NCI-H82 (cell line): ENCODE measurements at places on chromosomes 4 and X.
A peak's percentile ranks its signal among the peaks of the same experiment; 100 is the strongest.

GRCh38 chr4:69156913-69157312 is 57.6 kb downstream of the UGT2B11 start:
- peak; percentile 26 for DNase-seq

DNA sequence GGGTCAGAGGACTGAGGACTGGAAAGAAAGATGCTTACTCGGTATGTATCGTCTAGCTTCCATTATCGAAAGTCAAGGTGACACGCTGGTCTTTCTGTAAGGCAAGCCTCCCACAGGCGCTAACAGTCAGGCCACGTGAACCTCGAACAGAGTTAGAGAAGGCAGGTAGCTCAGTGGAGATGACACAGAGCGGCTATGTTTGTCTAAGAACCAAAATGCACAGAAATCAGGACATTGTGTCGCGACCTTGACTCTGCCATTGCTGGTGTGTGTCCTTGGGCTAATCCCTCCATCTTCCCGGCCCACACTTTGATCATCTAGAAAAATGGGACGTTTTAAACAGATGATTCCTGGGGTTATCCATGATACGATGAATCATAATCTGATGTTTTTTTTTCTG is 40.3 kb downstream of the IRF2 start:
- no peak for DNase-seq

- DNase-seq = peak; percentile 9
Observed at GRCh38 chr4:95540227-95540626, 8.5 kb downstream of the UNC5C start.

- no peak for DNase-seq
Observed at GRCh38 chr4:182207830-182208396, 35.3 kb upstream of the TENM3 start.

- peak; percentile 77 for DNase-seq
Observed at GRCh38 chrX:40109288-40110008, 11.7 kb upstream of the BCOR start.

DNA sequence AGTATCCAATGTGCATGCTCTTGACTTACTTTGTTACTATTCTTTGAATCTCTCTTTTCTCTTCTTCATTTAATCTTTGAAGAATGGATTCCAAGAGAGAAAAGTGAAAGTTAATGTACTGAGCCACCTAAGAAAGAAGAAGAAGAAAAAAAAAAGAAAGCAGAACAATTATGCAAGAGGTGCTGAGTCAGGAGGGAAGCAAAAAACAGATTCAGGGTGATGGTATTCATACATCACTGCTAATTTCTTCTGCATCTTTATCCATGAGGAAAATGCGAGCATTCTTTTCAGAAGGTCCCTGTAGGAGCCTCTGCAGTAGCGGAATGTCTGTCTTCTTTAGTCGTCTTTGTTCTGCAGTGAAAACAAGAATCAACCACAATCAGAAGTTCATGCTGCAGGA is 43.9 kb downstream of the RASSF6 start:
- no peak for DNase-seq

DNA sequence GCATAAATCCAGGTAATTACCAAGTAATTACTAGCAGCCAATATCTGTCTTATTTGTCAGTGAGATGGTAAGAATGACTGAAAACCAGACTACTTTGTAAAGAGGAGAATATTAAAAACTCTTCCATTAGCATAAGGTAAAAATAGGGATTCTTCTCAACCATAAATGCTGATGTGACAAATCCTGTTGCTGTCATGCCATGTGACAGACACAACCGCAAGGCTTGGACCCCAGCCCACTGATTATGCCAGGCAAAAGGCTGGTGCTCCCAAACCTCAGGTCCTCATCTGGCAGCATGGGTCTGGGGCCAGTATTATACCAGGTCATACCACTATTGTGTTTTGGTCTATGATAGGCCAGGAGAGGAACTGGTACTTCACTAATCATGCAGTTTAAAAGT is 181.1 kb downstream of the ADAMTS3 start:
- DNase-seq = no peak
